Stimulated activated CD4-positive, alpha-beta T cell treated with anti-CD3 and anti-CD28 coated beads, Interleukin-1b, Interleukin-23, amount 100 ng/mL, for 4 hours (primary cell): ENCODE measurements at places on chromosomes 5 and 9.

DNA sequence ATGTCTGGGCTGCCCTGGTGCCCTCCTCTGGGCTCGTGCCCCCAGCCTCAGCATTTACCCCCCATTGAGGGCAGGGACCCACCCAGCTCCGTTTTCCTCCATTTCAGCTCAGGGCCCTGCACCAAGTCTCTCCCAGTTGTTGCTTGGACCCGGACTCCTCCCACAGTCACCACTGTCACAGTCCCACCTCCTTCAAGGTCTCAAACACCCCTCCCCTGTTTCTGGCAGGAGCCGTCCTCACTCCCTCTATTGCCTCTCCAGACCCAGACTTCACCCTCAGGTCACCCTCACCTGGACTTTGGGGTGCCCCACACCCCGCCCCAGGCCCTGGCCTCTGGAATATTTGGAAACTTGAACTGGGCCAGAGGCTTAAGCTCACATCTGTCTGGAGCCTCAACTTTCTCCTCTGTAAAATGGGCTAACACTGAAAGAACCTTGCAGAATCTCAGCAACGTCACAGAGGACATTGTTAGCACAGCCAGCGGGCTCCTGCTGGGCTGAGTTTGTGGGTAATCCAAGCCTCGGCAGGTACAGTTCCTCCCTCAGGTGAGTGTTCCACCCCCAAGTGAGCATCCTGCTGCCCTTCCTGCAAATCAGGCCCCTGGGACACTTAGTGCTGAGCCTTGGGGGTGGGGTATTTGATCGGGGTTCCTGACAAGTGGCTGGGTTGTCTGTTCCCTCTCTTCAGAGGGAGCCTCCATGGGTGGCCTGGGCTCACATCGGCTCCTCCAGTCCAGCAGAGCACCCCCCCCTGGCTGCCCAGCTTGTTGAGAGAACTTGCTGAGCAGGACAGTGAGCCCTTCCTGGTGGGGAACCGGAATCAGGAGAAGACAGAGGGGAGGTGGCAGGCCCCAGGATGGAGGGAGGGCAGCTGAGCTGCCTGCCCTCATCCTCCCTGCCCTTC lies 130.1 kb downstream of the C9orf50 start:
- DNase-seq: no peak

DNA sequence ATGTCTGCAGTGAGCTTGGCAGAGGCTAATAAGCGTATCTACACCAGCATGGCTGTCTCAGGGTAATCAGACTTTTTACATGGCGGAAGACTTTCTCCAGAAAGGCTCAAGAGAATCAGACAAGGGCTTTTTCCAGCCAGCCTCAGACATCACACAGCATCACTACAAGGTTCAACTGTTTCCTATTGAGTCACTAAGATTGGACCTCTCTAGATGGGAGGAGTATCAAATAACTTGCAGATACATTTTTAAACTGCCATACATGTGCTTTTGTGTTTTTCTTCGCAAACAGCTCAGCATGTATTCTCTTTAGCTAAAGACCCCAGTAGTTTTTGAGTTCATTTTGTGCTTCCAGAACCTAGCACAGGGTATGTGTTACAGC lies 22.9 kb upstream of the PIK3R1 start:
- no peak for DNase-seq

DNA sequence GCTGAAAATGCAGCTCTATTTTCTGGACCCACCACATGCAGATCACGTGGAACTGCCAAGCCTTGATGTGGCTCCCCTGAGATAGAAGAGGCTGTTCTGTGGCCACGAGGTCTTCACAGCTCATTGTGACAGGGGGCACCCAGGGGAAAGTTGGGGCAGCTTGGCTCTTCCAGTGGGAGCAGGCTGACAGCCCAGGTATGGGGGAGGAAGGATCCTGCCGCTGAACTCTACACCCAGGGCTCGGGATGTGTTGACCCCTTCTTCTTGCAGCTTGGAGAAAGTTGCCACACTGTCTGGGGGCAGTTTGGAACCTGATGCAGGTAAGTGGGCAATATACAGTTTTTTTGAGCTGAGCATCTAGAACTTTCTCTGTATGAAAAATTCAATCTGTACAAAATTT lies 133.6 kb upstream of the PITX1 start:
- DNase-seq: no peak

DNA sequence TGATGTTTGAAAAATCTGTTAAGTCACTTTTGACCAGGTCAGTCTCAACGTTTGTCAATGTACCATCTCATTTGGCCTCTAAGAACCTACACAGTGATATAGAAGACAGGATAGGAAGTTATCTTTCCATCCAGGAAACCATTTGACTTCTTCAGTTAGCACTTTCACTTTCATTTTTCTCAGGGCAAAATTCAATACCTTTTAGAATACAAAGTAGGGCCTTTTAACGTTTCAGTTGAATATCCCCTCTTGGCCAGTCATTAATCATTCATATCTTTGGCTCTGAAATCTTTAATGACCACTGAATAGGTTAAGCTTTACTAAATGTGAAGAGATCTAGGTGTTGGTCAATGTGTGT lies 101.1 kb upstream of the GNAQ start:
- DNase-seq: no peak

- DNase-seq: no peak
Measured at GRCh38 chr9:33166231-33167083, 679 bp downstream of the B4GALT1 start.

- DNase-seq: no peak
Measured at GRCh38 chr5:171369056-171369455, 18.6 kb upstream of the NPM1 start.

DNA sequence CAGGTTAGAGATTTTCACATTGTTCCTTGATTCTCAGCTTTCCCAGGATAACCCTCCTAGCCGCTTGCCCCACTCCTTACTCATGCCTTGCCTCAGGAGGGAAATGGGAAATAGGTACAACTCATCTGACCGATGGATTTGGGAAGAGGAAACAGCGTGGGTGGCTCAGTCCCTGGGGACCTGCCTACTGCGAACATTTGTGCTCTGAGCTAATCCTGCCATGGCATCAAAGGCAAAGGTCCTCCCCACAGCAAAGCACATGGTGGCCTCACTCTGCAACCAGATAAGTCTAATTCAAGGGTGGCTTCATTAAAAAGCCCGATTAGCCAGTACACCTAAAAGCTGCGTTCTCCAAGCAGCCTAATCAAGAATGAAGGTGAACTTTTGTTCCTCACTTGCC lies 82.4 kb upstream of the ADRA1B start:
- DNase-seq: no peak

- DNase-seq: no peak
Measured at GRCh38 chr5:8908055-8908683, 637.7 kb downstream of the SEMA5A start.

GRCh38 chr9:12719431-12719830 lies 26.2 kb downstream of the TYRP1 start:
- no peak for DNase-seq

DNA sequence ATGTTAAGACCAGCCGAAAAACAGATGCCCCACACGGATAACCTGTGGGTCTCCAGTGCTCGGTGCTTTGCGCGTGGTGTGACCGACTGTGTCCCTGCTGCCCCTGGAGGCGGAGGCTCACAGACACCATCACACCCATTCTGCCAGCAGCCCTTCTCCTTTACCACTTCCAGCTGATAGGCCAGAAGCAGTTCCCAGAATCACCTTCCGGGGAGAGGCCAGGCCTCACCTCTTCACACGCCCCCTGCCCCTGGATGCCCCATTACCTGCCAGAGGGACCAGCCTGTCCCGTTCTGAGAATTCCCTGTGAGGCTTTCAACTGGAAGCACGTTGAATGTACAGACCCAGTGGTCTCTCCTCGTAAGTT lies 21.6 kb upstream of the LRRC14B start:
- DNase-seq: no peak

DNA sequence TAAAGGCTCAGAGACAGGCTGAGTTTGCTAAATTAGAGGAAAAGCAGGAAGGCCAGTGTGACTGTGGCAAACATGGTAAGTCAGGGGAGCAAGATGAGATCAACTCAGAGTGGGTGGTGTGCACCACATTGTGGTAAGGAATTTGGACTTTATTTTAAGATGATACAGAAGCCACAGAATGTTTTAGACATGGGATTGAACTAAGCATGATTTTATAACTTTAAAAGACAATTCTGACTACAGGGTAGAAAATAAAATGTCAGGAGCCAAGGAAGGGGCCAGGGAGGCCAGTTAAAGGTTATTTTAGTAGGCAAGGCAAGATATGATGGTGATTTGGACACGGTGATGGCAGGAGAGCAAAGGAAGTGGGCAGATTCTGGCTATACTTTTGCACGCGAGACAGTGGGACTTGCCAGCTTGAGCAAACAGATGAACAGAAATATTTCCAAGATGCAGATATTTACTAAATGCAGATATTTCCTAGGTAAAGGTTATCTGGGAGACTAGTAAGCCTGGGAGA lies 53.9 kb downstream of the TSSK1B start:
- DNase-seq: no peak

GRCh38 chr5:123340928-123341327 lies 82.3 kb downstream of the CEP120 start:
- DNase-seq: no peak

GRCh38 chr9:31394015-31394473 lies 990.4 kb upstream of the ACO1 start:
- no peak for DNase-seq

DNA sequence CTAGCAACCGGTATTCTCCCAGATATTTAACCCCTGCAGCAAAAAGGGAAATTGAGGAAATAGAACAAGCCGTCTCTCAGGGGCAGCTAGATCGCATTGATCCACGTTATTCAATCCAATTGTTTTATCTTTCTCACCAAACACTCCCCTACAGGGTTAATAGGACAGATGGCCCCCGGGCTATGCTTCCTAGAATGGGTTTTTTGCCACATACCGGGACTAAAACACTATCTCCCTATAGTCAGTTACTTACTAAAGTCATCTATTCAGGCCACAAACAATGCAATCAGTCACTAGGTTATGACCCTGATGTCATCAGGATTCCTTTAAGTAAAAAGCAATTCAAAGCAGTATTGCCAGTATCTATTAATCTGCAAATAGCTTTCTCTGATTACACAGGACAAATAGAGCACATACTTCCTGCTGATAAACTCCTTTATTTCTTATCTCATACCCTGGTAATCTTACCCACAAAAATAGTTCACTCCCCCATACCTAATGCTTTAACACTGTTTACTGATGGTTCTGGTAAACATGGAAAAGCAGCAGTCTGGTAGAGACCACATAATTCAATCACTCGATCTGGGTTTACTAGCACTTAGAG lies 159.0 kb downstream of the CPLANE1 start:
- no peak for DNase-seq

DNA sequence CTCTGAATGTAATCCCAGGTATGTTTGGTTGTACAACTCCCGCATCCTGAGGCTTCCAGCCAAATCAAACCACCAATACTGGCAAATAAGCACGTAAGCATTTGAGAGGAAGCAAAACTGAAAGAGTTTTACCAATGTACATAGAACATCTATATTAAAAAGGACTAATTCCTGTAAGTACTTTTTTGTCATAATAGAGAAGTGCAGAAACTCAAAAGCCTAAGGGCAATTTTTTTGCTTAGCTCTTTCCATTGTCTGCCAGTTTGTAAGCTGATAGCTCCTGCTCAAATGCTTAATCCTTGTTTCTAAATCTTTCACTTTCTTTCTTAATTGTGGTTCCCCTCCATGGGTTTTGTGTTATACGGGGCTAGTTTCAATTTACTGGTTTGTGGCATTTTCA lies 1151.8 kb downstream of the CDH12 start:
- no peak for DNase-seq

DNA sequence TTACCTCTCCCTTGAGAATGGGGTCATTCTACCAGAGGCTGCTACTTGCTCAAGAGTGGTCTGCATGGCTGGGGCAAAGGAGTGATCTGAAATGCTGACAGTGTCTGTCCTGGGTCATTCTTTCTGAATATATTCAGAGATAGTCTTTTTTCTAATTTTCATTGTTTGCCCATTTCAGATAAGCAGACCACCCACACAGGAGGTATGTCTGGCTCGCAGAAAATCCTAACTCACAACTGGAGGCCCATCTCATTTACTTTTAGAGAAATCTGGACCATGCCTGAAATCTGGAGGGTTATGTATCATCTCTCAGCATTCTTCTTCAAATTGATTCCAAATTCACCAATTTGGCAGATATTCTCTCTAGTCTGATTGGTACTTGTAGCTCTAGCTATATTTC lies 227.6 kb downstream of the SEC61B start:
- no peak for DNase-seq

GRCh38 chr9:33884856-33885701 lies 68.1 kb downstream of the UBE2R2 start:
- DNase-seq: no peak

- DNase-seq: no peak
Measured at GRCh38 chr9:98867103-98867428, 59.6 kb downstream of the GALNT12 start.

DNA sequence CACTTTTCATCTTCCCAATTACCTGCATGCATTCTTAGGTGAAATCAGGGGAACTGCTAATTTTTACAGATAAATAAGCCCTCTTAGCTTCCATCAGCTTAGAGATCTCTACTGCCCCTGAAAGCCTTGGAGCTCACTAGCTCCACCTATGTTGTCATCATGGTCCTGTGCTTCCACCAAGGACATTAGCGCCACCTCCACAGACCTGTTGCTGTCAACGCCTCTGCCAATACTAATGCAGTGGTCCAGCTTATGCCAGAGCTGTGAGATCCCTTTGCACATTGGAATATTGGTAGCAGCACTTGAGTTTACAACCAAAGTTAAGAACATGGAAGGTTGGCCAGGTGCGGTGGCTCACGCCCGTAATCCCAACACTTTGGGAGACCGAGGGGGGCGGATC lies 7.7 kb upstream of the SHISAL2B start:
- no peak for DNase-seq

GRCh38 chr5:27093279-27093678 lies 54.9 kb upstream of the CDH9 start:
- no peak for DNase-seq

- DNase-seq: no peak
Measured at GRCh38 chr9:95609426-95609825, 92.7 kb upstream of the PTCH1 start.

DNA sequence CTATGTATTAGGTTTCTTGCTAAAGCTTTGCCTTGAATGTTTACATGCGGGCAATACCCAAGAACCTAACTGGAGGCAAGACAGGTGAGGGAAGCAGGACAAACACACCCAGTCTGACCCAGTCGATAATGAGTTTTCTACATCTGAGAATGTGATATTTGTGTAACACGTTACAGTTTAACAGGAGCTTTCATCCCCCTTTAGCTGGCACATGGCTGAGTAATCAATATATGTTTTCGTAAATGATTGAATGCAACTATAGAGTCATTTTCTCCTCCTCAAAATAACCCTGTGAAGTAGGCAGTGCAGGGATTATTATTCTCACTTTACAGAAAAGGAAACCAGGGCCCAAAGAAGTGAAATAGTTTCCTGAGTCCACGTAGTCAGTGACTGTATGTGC lies 84.7 kb upstream of the HTR4 start:
- no peak for DNase-seq

DNA sequence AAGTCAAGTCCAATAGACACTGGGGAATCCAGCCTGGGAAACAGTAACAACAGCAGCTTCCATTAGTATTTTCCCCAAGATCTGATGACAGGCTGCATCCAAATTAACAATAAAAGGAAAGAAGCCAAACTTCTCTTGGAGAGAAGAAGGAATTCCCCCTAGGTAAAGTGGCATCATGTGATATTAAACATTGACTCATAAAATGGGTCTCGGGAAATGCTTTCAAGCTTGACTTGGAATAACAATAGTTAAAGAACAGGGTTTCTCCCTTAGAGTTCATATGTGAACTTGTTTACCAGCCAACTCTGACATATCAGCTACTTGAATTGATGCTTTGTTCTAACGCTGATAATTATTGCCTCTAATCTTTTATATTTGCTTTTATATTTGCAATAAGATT lies 45.4 kb downstream of the ENTREP1 start:
- DNase-seq: no peak

- DNase-seq: no peak
Measured at GRCh38 chr5:177146891-177147638, 13.5 kb downstream of the NSD1 start.
